ENCODE measurements at places on chromosomes 5 and 9.

GRCh38 chr5:9947225-9947714 is 302.4 kb downstream of the ATPSCKMT start:
- no peak for DNase-seq

GRCh38 chr5:64794053-64794770 is 25.5 kb downstream of the CWC27 start:
- no peak for DNase-seq

- DNase-seq = no peak
Observed at GRCh38 chr5:177350776-177351391, 584 bp downstream of the LMAN2 start.

GRCh38 chr5:40681363-40682153 is 1.8 kb downstream of the PTGER4 start:
- no peak for DNase-seq
